ENCODE measurements at places on chromosomes 13 and 19. TPM values are rescaled to one million over a fixed set of nuclear protein-coding genes. Genes with fewer than 3 reads are reported as not detected.

GRCh38 chr19:58279042-58279924, 528 bp downstream of the ZNF8 start:
- DNase-seq = no peak
- peaks cover 19% of the 10 kb centered on the region for H3K4me1 ChIP-seq
- H3K4me3 ChIP-seq = peak overlapping the region; percentile 91
- H3K27me3 ChIP-seq = no peaks in the 10 kb centered on the region

DNA sequence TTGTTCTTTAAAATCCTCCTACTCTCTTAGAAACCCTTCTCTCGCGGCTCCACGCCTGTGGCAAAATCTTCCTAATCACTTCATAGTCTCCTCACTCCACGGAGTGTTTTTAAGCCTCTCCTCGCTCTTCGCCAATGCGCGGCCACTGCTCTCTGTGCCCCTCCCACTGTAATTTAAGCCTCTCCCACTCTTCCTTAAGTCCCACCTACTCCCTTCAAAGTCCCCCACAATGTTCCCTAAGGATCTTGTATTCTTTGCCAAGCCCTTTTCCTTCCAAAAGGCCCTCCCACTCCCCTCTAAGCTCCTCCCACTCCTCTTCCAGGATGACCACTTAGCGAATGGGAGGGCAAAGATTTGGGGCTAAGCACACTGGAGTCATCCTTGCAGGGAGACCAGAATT, 1.3 kb downstream of the FIZ1 start:
- peaks cover 33% of the 10 kb centered on the region for H3K36me3 ChIP-seq
- no peak overlapping the region for H3K4me3 ChIP-seq
- H3K27me3 ChIP-seq = no peaks in the 10 kb centered on the region
- DNase-seq = no peak
- no peak overlapping the region for H3K27ac ChIP-seq

- H3K27me3 ChIP-seq = peaks cover 16% of the 10 kb centered on the region
- peak overlapping the region; percentile 83 for H3K27ac ChIP-seq
- H3K4me3 ChIP-seq = peak overlapping the region; percentile 85
- H3K36me3 ChIP-seq = no peaks in the 10 kb centered on the region
Measured at GRCh38 chr19:7830272-7830771, 304 bp downstream of the EVI5L start.

SLC27A1 gene
- 8.4 TPM for total RNA-seq

DNA sequence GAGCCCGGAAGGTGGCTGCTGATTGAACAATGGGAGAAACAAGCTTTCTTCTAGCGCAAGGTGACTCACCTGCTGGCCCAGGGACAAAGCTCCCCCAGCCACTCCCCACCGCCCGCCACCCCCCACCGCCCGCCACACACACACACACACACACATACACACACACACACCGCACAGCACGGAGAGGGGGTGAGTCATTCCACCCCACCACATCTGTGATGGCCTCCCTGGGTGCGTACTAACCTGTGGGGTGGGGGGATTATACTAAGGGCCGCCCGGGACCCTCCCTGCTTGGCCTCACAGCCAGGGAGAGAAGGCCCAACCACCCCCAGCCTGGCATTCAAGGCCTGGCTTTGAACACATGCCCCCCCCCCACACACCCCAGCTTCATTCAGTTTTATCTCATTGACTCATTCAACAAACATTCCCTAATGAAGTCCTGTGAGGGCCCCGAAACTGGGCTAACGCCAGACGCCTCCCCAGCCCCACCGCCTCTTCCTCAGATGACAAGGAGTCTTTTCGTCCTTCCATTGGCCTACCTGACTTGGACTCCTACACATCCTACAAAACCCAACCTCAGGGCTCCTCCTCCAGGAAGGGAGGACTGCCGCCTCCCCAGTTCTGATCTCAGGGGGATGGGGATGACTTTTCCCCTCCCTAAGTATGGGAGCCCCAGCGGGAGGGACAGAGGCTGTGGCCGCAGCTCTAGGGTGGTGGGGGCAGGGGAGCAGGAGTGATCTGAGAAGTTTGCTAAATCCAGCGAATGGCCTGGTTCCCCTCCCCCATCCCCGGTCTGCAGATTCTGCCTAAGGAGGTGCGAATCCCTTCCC, 5.8 kb upstream of the ONECUT3 start:
- no peak overlapping the region for H3K27ac ChIP-seq
- peak overlapping the region; percentile 58 for H3K4me3 ChIP-seq
- peak; percentile 52 for DNase-seq
- peaks cover 7% of the 10 kb centered on the region for H3K4me1 ChIP-seq

DNA sequence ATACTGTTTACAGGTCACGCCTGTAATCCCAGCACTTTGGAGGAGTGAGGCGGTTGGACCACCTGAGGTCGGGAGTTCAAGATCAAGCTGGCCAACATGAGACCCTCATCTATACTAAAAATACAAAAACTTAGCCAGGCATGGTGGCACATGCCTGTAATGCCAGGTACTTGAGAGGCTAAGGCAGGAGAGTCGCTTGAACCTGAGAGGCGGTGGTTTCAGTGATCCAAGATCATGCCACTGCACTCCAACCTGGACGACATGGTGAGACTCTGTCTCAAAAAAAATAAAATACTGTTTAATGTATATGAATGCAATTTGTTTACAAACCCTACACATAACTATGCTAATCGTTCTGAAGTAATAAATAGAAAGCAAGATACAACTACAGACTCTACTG, 102.4 kb downstream of the ZNF486 start:
- peaks cover 14% of the 10 kb centered on the region for H3K27me3 ChIP-seq
- DNase-seq = no peak
- H3K36me3 ChIP-seq = no peaks in the 10 kb centered on the region

- no peaks in the 10 kb centered on the region for H3K27me3 ChIP-seq
- no peak overlapping the region for H3K27ac ChIP-seq
- H3K36me3 ChIP-seq = no peaks in the 10 kb centered on the region
- DNase-seq = no peak
- no peaks in the 10 kb centered on the region for H3K4me1 ChIP-seq
Measured at GRCh38 chr13:113804703-113805430, 45.8 kb downstream of the TMEM255B start.

ZNF649 gene
- total RNA-seq = 21.1 TPM

GRCh38 chr13:111970494-111971141, 96.3 kb upstream of the SOX1 start:
- peaks cover 2% of the 10 kb centered on the region for H3K27me3 ChIP-seq
- H3K27ac ChIP-seq = no peak overlapping the region
- no peak for DNase-seq
- no peaks in the 10 kb centered on the region for H3K4me1 ChIP-seq
- no peak overlapping the region for H3K4me3 ChIP-seq

SYNGR4 gene
- not detected for total RNA-seq

MPHOSPH8 gene
- 62.6 TPM for total RNA-seq

- peaks cover 9% of the 10 kb centered on the region for H3K36me3 ChIP-seq
- H3K4me1 ChIP-seq = peaks cover 5% of the 10 kb centered on the region
- no peaks in the 10 kb centered on the region for H3K27me3 ChIP-seq
- no peak for DNase-seq
- H3K27ac ChIP-seq = no peak overlapping the region
- no peak overlapping the region for H3K4me3 ChIP-seq
Measured at GRCh38 chr13:98845742-98846141, 93.3 kb upstream of the SLC15A1 start.

CPB2 gene
- total RNA-seq = not detected
